Germinal center (tissue), 1 donor: ENCODE measurements at places on chromosomes 5 and 9.

DNA sequence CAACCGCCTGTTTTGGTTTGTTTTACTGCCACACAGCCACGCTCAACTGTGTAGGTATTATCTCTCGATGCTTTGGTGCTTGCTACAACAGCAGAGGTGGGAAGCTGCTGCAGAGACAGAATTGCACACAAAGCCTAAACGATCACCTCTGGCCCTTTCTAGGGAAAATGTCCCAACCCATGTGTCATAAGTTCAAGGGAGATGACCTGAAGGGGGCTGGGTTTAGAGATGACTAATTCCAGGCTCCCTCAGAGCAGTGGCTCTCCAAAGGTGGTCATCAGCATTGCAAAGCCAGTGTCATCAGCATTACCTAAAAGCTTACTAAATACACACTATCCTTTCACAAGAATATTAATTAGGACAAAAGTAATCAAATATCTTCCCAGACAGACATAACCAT is 10.9 kb downstream of the ZNF622 start:
- no peak for DNase-seq

GRCh38 chr5:565782-566440 is 41.7 kb upstream of the SLC9A3 start:
- no peak for DNase-seq

DNA sequence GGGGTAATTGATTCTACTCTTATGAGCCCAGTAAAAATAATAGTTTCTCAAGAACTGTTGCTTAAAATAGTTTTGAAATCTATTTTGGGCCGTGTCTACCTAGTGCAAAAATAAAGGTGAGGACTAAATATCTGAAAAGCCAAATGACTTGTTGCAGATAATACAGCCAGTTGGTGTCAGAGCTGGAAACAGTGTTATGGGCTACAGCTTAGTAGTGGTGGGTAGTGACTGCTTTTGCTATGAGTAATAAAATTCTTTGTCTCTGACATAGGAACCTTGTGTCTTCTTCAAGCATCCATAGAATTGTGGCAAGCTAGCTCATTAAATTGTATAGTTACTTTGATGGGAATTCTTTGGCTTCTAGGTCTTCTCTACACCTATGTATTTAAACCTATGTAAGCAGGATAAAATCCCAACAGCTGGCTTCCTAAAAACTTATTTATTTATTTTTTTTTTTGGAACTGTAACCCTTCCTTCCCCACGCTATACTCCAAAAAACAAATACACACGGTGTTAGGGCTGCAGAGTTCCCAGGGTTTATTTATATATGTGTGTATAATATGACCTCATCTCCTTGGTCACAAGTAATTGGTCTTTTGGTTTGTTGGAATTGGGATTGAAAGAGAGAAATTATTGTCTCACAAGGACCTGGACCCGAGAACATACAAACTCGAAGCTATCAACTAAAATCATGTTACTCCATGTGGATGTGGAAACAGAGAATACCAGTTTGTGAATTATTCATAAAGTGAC is 138.0 kb downstream of the NUDT12 start:
- no peak for DNase-seq

- no peak for DNase-seq
Measured at GRCh38 chr5:107418902-107419301, 251.8 kb downstream of the EFNA5 start.

- DNase-seq, result no peak
Measured at GRCh38 chr5:173317091-173317730, 11.0 kb downstream of the STC2 start.

- DNase-seq, result no peak
Measured at GRCh38 chr9:14004110-14004509, 309.8 kb downstream of the NFIB start.
